ENCODE measurements at places on chromosomes 6 and 20.
A peak's percentile ranks its signal among the peaks of the same experiment; 100 is the strongest.

- no peak for DNase-seq
Observed at GRCh38 chr20:62860391-62860923, 1.2 kb downstream of the TCFL5 start.

DNA sequence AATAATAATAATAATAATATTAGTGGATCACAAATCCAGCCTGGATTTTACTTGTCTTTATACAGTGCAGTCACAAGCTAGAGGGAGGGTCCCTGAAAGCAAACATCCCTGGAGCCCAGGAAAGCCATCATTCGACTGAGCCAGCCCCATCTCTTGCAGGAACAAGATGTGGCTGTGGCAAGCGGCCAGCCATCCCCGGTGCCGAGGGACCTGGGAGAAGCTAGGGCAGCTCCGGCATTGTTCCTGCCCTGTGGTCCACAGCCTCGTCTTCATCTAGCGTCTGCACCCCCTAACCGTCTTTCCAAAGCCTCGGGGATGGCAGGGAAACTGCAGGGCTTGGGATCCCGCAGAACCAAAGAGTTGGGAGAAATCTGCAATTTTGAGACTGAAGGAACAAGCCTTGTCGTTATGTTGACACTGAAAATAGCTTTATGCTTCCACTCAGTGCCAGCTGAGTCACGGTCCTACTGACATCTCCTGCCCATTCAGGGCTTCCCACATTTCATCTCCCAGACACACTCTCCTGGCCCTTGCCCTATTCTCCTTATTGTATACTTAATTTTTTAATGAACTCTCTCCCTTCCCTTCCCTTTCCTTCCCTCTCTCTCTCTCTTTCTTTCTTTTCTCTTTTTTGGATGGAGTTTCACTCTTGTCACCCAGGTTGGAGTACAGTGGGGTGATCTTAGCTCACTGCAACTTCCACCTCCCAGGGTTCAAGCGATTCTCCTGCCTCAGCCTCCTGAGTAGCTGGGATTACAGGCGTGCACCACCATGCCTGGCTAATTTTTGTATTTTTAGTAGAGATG lies 62.5 kb upstream of the ZNFX1 start:
- no peak for DNase-seq

DNA sequence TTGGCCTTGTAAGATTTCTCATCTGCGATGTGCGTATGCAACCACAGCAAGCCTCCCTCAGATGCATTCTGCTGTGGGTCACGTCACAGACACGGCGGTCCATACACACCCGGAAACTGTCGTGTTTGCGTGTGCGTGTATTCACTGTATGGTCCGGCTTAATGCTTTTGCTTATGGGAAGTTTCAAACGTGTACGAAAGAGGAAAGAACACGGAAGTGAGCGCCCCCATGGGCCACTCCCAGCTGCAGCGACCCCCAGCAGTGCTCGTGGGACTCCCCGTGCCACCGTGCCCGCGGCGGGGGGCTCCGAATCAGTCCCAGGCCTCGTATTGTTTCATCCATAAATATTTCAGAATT lies 10.2 kb downstream of the DLL1 start:
- no peak for DNase-seq

GRCh38 chr6:105932440-105932839 lies 153.7 kb upstream of the PRDM1 start:
- no peak for DNase-seq

GRCh38 chr20:40575851-40576250 lies 113.2 kb downstream of the MAFB start:
- no peak for DNase-seq

DNA sequence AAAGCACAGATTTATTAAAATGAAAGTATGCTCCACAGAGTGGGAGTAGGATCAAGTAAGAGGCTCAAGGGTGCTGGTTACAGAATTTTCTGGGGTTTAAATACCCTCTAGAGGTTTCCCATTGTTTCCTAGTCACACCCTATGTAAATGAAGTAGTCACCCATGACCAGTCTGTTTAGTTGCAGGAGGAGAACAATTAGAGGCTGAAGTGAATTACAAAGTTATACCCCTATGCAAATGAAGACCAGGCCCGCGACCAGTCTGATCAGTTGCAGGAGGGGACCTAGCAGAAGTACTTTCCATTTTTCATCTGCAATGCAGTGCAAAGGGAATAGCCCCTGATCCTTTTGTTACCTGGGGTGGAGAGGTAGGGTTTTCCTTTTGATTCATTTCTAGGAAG lies 11.8 kb upstream of the FILIP1 start:
- no peak for DNase-seq

DNA sequence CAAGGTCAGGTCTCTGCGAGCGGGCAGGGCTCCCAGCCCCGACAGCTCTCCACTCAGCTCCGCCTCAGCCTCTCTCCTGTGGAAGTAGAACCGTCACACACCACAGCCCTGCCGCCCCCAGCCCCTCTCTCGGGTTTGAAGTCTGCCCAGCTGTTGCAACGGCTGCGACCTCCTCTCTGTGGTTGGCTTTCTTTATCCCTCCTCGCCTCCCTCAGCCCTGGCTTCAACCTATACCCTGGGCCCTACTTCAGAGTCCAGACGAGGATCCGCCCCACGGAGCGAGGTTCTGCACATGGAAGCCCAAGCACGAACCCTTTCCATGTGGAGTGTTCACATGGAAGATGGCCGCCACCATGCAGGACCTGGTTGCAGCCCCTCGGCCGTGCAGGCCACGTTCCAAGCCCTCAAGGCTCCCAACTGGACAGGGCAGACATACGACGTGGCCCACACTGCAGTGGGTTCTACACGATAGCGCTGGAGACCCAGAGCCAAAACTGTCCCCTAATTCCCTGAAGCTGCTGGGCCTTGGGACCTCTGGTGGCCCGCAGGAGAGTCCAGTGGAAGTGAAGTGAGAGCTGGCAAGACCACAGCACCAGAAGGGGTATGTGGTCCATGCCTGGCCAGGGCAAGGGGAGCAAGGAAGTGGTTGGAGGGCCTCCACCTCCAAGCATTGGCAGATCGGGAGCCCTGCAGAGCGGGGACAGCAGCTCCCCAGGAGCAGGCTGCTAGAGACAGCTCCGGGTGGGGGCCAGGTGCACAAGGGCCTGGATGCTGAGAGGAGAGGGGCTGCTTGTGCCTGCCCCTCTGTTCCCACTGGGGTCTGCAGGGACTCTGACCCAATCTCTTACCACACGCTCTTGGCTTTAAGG lies 69.8 kb downstream of the GINS1 start:
- DNase-seq, result no peak

GRCh38 chr20:38859070-38859690 lies 53.7 kb downstream of the PPP1R16B start:
- no peak for DNase-seq

DNA sequence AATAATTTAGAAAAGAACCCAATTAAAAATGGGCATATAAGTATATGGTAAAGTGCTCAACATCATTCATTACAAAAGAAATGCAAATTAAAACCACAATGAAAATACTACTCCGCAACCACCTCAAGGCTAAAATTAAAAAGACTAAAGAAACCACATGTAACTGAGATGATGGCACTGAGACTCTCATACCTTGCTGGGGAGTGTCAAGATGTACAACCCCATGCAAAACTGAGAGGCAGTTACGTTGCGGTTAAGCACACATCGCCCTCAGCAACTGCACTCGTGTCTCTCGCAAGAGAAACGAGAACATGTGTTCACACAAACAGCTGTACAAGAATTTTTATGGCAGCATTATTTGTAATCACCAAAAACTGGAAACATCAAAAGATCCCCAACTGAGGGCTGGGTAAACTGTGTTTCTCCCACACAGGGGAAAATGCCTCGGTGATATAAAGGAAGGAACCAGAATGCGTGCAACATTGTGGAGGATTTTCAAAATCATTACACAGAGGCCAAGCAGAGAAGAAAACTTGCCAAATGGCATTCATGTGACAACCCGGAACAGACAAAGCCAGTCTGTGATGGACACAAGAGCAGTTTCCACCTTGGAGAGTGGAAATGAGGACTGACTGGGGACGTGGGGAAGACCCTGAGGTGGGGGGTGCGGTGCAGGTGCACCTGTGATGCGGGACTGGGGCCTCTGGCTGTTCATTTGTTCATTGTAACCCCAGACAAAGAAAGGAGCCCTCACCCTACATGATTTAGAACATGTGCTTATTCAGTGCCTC lies 144.9 kb downstream of the WDR27 start:
- peak; percentile 38 for DNase-seq

DNA sequence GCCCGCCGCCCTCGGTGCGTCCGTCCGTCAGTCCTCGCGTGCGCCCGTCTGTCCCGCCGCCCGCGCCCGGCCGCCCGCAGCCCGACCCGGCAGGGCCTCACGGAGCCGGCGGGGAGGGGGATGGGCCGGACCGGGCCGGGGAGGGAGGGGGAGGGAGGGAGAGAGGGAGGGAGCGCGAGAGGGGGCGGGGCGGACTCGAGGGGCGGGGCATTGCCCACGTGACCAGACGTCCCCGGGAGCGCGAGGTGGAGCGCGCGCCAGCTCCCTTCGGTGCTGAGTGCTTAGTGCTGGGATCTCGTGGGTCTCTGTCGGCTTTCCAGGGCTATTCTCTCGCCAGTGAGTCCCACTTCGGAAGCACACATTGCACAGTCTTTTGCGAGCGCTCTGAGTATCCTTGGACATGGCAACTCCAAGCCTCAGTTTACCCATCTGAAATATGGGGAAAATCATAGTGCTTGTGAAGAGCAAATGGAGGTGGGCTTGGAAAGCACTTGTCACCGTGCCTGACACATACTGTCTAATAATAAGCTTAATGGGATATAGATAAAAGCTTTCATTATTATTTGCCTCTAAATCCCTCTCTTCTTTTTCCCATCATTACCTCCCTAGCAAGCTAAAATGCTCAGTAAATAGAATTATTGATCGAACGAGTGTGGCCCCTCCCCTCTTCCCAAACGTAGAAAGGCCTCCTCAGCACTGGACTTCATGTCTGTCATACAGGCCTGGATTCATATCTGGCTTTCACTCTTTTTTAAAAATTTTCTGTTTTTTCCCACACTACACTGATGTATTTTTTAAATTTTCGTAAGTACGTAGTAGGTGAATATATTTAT lies at the start of gene NCOA6:
NCOA6 (minus strand) TSS at position 122 of the 833 bp plus-strand sequence. CDS start 43,296 bp downstream, outside the sequence.
- DNase-seq, result peak; percentile 89

DNA sequence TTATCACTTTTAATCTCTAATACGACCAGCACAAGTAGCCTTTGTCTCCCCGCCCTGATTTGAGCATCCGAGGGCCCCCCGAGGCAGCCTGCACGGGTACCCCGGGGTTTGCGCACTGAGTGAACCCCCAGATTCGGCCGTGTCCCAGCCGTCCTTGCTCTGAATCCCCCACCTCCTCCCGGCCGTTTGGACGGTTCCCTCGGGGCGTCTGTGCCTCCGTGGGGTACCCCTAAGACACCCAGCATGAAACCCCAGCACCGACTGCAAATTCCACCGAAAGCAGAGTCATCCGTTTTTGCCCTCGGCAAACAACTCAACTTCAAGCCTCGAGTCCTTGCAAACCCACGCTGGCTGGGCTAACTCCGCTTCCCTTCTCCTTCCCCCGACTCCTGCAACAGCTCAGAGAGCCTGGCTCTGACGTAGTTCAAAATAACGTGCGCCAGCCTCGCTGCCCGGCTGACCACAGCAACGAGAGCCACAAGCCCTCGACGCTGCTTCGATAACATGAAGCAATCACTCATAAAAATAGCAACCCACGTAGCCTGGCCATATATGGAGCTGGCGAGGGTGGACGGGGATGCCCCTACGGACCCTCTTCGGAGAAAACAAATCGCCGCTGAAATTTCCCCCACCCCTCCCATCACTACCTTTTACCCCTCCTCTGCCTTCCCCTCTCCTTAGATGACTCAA lies 764 bp upstream of the SNAP25 start:
- DNase-seq, result peak; percentile 20

DNA sequence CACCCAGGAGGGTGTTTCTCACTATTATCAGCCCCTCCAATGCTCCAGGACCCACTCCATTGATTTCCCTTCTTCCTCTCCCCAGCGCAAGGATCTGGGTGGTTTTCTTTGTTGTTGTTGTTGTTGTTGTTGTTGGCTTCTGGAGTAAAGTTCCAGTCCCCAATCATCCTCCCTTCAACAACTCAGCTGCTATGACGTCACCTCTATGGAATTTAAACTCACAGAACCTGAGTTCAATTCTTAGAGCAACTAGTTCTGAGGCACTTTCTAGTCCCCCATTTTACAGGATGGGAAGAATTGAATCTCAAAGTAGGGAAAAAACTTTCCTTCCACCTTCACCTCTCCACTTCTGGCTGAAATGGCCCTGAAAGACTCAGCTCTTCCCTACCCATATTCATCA lies 9.7 kb upstream of the WFDC8 start:
- no peak for DNase-seq

DNA sequence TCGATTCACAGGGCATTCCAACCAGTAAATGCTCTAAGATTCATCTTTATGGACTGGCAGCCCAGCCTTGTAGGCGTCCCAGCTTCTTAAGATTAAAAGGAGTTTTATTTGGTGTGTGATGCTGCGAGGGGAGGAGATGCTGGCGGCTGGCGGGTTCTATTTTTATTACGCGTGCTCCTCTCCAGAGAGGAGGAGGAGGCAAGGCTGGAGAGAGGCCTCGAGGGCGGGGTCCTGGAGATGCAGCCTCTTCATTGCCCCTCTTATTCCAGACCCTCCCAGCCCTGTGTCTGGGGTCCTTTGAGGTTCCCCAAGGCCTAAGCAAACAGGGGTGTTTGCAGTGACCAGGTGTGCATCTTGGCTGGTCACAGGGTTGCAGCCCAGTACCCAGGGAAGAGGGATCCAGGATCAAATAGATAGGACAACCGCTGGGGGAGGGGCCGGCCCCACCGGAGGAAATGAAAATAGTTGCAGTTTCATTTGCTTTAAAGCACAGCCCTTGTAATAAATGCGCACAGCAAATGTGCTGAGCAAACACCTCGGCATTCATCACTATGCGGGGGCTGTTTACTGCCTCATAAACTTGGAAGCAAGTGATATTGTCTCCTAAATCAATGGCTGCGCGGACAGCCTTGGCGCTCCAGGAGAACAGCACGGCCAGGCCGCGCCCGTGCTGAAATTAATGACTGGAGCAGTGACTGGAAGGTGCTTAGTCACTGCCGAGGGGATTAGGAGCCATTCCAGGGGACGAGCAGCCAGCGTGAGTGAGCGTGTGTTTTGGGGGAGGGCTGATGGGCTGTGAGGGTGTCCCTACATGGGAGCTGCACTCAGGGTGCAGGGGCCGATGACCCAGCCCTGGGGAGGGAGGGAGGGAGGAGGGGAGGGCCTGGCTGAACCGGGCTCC lies 83.0 kb downstream of the TMEM242 start:
- DNase-seq, result no peak

GRCh38 chr6:139777202-139777970 lies 402.9 kb upstream of the CITED2 start:
- DNase-seq, result no peak

DNA sequence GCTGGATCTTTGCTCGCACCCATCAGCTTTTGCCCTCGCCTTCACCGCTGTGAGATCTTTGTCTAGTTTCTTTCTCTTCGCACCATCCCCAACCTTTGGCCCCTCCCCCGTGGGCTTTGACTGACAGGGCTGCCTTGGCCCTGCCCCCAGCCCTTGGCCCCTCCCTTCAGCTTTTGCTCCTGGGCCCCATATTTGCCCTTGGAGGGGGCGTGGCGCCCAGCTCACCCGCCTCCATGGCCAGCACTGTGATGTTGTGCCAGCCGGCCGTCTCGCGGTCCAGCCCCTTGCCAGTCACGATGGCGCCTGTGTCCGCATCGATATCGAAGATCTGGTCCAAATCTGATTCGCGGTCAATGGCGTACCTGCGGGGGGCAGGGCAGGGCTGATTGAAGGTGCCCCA lies 81.1 kb downstream of the CD40 start:
- peak; percentile 12 for DNase-seq

- peak; percentile 11 for DNase-seq
Observed at GRCh38 chr20:58127701-58128111, 100.7 kb downstream of the ANKRD60 start.

- DNase-seq, result no peak
Observed at GRCh38 chr6:32082935-32083334, 26.2 kb downstream of the TNXB start.

GRCh38 chr6:168542301-168542700 lies 101.3 kb downstream of the SMOC2 start:
- DNase-seq, result no peak

Measured in stimulated activated naive CD8-positive, alpha-beta T cell treated with anti-CD3 and anti-CD28 coated beads, Interleukin-15, Interleukin-2, amounts not matched to agents 100 U/mL and 50 U/mL, for 24 hours (primary cell).